ENCODE measurements at places on chromosomes 11 and 22.

- no peak for DNase-seq
Measured at GRCh38 chr11:70671611-70672010, 273.3 kb downstream of the CTTN start.

DNA sequence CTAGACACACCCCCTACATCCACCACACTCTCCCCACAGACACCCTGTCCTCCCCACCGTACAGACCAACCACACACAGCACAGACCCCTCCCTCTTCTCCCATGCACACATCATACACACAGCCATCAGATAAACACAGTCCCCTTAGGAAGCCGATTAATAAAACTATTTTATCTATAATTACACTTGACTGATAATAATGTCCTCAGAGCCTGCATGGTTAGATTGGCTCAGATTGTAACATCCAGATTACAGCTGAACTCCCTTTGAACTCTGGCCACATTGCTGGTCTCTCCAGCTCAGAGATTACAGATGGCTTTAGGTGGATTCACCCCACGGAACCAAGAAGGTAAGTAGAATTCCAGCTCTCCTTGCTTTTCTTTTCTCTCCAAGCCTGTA is 9.5 kb upstream of the ELF5 start:
- DNase-seq = no peak

DNA sequence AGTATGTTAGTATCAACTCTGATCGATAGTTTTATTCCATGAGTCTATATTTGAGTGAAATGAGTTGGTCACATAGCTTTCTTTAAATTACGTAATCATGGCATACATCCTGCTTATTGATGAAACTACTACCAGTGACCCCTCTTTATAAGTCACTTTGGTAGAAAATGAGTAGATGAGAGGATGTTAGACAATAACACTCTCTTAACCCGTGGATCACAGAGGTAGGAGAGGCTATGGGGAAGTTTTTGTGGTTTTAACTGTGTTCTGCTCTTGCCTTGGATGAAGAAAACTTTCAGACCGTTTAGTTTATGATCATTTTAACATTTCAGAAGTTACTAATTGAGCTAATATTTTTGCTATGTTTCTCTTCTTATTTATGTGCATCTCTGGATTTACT is 34.0 kb downstream of the TBCEL start:
- DNase-seq = no peak

- DNase-seq = no peak
Measured at GRCh38 chr11:27388001-27388400, 25.0 kb upstream of the CCDC34 start.

GRCh38 chr11:113991718-113992458 is 17.0 kb downstream of the HTR3A start:
- DNase-seq = no peak

- no peak for DNase-seq
Measured at GRCh38 chr22:44846726-44847275, 94.4 kb downstream of the ARHGAP8 start.

DNA sequence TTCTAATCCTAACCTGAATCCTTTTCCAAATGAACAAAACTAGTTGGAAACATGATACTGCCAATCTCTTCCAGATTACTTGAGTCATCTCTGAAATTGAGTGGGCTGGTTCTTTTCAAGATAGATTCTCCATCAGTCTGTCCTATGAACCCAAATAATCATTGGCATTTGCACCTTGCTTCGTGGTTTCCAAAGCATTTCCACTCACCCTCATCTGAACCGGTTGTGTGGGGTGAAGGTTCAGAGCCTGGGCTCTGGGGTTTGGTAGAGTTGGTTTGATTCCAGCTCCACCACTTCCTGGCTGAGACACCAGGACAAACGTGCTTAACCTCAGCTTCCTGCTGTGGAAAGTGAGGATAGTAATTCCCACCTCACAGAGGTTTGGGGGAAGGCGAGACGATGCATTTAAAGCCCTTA is 206.4 kb upstream of the E2F8 start:
- no peak for DNase-seq

Data from esophagus squamous epithelium (tissue), 5 donors.